Stimulated activated CD4-positive, alpha-beta T cell treated with anti-CD3 and anti-CD28 coated beads, Interleukin-15, amount 100 ng/mL, for 48 hours (primary cell): ENCODE measurements at places on chromosomes 1 and 21.

DNA sequence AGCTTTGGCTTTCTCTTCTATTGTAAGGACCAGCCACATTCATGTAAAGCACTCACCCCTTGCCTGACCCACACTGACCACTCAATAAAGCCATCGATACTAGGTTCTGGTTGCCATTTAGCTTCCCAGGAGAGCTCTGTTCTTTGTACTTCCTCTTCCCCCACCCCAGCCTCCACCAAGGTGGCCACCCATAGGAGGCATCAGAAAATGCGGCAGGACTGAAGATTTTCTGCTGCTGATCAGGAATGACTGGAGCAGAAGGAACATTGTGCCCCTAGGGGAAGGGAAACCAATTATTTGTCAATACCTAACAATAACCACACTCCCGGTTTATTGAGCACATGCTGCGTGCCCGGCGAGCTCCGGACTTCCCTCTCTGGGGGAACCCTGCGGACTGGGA is 5.2 kb upstream of the SMIM12 start:
- DNase-seq, result no peak

GRCh38 chr1:24929398-24930259 is 447 bp downstream of the RUNX3 start:
- DNase-seq, result no peak

DNA sequence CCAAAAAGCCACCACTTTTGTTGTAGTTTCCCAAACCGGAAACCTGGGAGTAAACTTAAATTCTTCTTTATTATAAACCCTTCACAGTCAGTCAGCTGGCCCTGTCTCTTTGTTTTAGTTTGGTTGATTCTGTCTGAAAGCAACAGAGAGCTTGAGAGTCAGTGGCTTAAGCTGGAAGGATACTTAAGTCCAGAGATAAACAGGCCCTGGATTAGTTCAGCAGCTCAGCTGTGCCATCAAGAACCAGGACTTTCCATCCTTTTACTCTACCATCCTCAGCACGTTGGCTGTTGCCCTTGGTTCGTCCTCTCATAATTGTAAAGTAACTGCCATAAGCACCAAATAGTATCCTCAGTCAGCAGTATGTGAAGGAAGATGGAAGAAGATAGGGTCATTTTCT is 4.5 kb downstream of the DESI2 start:
- DNase-seq, result no peak

GRCh38 chr1:55894521-55894920 is 679.4 kb upstream of the USP24 start:
- DNase-seq, result no peak

DNA sequence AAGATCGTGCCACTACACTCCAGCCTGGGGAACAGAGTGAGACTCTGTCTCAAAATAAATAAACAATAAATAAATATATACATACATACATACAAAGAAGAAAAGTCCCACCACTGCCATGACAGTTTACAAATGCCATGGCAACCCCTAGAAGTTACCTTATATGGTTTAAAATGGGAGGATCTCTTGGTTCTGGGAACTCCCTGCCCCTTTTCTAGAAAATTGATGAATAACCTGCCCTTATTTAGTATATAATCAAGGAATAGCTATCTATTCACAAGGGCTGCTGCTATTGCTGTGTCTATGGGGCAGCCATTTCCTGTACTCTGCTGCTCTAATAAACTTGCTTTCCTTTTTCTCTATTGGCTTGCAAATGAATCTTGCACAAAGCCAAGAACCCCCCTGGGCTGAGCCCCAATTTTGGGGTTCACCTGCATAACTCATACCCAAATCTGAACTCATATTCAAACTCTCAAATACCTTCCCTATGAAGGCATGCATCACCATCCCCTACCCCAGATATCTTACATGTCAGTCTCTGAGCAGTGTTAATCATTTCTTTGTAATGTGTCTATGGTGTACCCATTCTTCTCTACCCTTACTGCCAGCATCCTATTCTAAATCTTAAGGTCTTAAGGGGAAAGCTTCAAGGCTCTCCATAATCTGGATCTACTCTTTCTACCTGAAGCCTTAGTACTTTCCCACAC is 9.0 kb downstream of the GON4L start:
- DNase-seq, result no peak

GRCh38 chr1:18100491-18101063 is 7.0 kb upstream of the IGSF21 start:
- no peak for DNase-seq

DNA sequence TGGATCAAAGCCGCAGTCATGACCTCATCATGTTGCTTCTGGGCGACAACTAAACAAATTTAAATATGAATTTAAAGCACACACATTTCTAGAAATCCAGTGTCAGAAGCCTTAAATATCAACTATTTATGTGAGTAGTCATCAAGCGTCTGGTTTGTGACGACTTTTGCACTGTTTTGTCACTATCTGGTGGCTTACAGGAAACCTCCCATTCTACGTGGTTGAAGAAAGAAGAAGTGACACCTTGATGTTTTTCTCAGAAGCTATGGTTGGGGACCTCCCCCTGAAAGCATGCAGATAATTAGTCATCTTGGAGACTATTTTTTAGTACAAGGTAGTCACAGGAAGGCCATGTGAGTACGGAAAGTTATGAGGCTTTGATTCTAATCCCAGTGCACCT is 58.5 kb downstream of the TENT5C start:
- DNase-seq, result peak; percentile 49

DNA sequence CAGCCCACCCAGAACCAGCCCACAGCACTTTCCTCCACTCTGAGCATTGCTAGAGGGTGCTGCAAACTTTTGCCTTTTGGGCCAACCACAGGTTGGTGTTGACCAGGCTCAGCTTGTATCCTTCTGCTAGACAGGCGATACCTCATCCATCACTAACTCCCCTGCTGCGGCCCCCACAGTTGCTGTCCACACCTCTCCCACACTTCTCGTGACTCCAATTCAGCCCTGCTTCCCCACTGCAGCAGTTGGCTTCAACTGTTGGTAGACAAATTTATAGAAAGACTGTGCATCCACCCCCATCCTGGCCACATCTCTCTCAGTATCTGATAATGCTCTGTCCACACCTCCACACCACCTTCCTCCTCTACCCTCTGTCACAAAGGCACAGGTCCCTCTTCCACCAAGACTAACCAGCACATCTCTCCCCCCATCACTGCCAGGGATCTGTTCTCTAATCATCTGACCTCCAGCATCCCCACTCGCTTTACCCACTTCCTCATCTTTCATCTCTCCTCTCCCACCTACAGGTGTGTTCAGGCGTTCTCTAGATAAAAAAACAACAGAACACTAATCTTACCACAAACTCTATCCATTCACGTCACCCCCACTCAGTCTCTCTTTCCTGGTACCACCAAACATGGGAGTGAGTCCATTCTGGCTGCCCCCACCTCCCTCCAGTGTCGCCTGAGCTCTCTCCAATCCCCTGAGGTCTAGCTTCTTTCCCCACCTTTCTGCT is 15.8 kb upstream of the SLC25A44 start:
- no peak for DNase-seq

GRCh38 chr1:241077386-241078147 is 279.4 kb downstream of the RGS7 start:
- no peak for DNase-seq

GRCh38 chr21:16969636-16970035 is 543.2 kb upstream of the CXADR start:
- no peak for DNase-seq

- no peak for DNase-seq
These were observed 43.5 kb downstream of the B3GALNT2 start for GRCh38 chr1:235460770-235461169.

GRCh38 chr1:240808381-240808780 is 196.4 kb upstream of the GREM2 start:
- DNase-seq, result no peak

GRCh38 chr1:3054474-3054873 is 14.5 kb upstream of the PRDM16 start:
- DNase-seq, result no peak
